Fibroblast of lung (primary cell): ENCODE measurements at places on chromosomes 7 and 10.
A peak's percentile ranks its signal among the peaks of the same experiment; 100 is the strongest.

- no peak for DNase-seq
These were observed 76.3 kb downstream of the JCAD start for GRCh38 chr10:29982997-29983648.

GRCh38 chr10:89738551-89739209 lies 37.3 kb downstream of the KIF20B start:
- DNase-seq, result no peak

- DNase-seq, result no peak
These were observed 67.8 kb upstream of the ATP6V0A4 start for GRCh38 chr7:138865843-138866242.

- DNase-seq, result no peak
These were observed 157.3 kb downstream of the CACNA2D1 start for GRCh38 chr7:82286096-82286797.

DNA sequence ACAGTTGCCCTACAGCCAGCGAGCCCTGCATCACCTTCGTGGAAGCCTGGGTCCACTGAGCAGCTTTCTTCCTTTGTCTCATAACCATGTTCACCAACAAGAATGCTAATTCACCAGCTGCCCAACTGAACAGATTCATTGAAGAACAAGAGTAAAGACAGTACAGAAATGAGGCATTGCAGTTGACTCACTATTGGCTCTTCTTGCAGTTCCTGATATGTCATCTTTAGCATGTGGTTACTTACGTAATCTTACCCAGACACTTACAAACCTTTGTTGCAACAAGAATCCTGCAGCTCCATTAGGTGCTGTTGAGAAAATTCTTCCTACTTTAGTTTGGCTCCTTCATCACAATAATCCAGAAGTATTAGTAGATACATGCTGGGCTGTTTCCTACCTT lies 174.0 kb upstream of the TPK1 start:
- no peak for DNase-seq

- DNase-seq, result no peak
These were observed 224.8 kb upstream of the KLF14 start for GRCh38 chr7:130958846-130959245.

DNA sequence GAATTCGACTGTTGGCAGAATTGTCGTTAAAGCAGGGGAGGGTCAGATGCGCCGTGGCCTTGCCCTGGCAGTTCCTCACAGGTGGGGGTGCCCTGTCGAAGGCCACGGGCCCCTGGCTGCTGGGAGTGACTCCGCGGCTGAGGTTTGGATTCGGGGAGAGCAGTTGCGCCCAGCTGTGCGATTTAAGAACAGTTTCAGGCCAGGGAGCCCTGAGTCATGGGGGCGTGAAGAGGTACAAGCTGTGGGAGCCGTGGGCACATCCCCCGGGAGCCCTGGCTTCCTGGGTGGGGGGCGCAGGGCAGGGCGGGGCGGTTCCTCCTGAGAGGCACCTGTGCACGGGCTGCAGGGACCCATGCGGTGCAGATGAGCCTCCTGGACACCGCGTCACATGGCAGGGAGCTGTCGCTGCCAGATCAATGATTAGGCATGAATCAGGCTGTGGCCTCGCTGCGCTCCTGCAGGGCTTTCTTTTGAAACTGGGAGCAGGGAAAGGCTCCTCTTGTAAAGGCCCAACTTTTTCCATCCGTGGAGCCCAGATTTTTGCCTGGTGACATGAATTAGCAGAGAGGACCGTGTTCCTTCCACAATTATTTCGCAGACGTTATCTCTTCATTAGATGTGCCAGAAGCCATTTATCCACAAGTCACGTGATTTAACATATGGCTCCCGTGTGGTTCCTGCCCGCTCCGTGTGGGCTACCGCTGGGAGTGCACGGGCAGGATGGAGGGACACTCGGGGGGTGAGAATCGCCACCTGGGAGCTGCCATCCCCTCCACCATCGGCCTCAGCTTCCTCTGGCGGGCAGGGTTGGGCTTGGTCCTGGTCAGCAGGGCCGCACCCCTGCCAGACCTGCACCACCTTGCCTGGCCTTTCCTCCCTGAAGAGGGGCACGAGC lies 918 bp downstream of the PWWP2B start:
- peak; percentile 59 for DNase-seq

DNA sequence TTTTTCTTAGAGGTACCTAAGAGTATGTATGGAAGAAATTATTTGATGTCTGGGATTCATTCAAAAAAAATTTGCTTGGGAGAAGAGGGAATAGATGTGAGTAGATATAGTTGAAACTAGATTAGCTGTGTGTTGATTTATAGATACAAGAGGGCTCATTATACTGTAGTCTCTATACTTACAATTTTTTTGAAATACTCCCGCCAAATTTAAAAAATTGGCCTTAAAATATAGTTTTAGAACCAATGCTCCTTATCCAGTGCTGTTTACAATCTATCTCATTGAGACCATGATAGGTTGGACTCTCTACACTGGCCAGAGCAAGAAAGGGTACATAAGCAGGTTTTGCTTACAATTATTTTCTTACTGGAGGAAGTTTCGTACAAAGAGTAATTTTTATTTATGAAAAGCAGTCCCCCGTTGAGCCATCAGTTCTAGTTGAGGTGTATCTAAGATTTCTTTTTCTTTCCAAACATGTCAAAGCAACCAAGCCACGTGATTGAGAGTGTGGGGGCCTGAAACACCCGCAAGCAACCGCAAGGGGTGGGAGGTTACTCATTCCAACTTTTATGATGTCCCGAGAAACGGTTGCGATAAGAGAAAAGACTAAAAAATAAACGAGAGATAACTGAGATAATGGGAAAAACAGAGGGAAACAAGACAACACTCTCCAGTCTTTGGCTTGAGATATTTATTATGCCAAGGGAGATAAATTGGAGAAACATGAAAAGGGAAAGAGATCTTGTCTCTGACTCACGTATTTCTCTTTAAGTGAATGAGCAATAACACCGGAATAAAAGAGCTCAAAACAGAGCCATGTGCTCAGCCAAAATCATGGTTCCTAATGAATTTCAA lies 729.2 kb downstream of the LRMDA start:
- peak; percentile 27 for DNase-seq

DNA sequence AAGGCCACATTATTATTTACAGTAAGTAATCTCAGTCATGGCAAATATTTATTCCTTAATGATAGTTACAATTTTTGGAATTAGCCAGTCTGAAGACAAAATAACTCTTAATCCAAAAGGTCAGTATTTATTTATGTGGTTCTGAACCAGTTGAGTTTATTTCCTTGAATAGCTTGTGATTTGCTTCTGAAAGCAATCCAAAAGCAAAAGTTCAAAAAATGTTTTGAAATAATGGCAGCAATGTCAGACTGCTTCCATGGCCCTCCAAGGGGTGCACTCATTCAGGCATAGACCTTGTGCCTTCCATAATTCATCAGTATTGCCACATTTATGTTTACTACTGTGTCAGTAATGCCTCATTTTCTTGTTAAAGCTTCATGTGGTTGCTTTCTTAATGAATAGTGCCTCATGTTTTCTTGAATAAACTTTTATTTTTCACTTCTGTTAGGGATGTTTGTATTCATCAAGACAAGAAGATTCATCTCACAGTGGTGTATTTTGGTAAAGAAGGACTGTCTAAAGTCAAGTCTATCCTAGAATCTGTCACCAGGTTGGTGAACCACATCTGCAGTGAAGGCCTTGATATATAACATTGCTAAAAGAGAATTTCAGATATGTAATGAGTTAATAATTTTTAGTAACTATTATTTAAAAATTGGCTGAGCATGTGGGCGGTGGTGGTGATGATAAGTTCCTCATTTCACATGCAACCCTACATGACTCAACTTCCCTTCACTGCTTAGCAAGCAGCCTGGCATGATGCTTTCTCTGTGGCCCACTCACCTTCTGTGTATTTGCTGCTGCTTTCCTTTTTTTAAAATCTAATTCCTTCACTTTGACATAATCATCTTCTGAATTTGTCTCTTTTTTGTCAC lies 22.0 kb downstream of the CSGALNACT2 start:
- DNase-seq, result peak; percentile 49

DNA sequence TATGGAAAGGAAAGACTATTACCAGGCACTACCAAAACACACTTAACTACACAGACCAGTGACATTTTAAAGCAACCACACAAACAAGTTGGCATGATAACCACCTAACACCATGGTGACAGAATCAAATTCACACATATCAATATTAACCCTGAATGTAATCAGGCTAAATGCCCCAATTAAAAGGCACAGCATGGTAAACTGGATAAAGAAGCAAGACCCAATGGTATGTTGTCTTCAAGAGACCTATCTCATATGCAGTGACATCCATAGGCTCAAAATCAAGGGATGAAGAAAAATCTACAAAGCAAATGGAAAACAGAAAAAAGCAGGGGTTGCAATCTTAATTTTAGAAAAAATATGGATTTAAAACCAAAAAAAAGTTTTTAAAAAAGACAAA lies 86.0 kb downstream of the SAMD9 start:
- DNase-seq, result no peak
